ENCODE measurements at places on chromosomes 6 and 20.

DNA sequence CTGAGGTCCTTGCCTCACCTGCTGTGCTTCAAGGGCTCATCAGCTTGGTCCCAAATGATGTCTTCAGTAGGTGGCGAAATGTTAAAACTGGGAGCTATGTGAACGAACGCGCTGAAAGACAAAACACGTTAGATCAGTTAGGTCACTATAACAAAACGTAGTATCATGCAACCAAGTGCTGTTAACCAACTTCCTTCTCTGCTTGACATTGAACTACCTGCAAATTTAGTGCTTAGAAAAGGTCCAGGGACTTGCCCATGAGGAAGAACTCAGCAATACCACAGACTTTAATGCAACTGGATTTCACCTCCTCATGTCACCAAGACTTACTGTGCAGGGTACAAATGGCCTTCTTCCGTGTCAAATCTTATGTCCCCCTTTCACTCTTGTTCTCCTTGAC is 24.8 kb downstream of the BACH2 start:
- no peak for DNase-seq

DNA sequence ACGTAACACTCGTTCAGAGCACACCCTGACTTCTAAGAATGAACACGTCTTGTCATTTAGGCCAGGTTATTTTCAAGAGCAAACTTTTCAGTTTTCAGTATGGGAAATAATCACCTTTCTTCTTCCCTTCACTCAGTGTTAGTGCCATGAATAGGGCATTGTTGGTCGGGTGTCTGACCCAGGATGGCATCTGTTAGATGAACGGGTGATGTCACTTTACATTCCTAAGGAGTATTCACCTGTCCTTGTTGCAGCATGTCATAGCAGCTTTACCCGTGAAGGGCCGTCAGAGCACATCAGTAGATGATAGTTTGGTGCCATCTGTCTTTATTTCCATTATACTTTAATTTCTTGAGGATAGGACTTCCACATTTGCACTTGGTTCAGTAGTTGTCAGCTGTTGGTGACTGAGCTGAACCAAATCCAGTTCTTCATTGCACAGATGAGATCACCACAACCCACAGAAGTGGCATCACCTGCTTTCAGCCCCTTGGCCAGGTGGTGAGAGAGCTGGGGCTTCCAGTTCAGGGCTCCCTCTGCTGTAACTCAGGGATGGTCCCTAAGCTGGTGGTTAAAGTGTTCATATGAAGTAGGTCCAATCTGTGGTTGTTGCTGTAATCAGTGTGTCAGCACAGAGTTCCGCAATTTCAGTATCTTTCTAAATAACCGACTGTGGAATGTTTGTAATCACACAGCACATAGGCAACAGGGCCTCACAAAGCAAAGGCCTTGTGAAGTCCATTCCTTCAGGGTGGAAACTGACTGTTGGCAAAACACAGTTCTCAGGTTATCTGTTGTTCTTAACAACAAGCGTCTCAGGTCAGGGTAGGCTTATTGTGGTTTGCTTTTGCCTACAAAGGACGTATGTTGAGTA is 68.2 kb downstream of the FAM120B start:
- no peak for DNase-seq

- no peak for DNase-seq
Measured at GRCh38 chr20:36097337-36098151, 57.0 kb upstream of the EPB41L1 start.

DNA sequence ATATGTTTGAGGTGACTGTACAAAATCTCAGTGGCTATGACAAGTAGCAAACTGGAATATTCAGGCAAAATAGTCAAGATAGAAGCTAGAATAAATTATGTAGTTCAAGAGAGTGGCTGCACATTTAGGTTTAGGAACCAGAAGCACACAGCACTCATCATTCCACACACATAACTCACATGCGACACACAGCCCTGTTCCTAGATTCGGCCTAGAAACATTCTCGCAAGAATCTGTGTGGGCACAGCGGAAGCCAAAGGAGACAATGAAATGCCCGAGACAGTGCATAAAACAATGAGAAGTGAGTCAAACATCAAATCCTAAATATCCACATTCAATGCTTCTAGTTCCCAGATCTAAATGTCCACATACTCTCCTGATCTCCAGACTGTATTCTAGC is 9.5 kb upstream of the SUPT3H start:
- DNase-seq: no peak

GRCh38 chr6:1285556-1285955 is 26.3 kb upstream of the FOXQ1 start:
- DNase-seq: no peak

- peak; percentile 72 for DNase-seq
Measured at GRCh38 chr6:62217866-62218265, 68.2 kb downstream of the KHDRBS2 start.

- DNase-seq: no peak
Measured at GRCh38 chr6:139433631-139434419, 59.4 kb upstream of the CITED2 start.

GRCh38 chr6:51269876-51270275 is 451.2 kb downstream of the TFAP2B start:
- DNase-seq: no peak

- DNase-seq: no peak
Measured at GRCh38 chr6:33610067-33610466, 11.1 kb upstream of the ITPR3 start.

DNA sequence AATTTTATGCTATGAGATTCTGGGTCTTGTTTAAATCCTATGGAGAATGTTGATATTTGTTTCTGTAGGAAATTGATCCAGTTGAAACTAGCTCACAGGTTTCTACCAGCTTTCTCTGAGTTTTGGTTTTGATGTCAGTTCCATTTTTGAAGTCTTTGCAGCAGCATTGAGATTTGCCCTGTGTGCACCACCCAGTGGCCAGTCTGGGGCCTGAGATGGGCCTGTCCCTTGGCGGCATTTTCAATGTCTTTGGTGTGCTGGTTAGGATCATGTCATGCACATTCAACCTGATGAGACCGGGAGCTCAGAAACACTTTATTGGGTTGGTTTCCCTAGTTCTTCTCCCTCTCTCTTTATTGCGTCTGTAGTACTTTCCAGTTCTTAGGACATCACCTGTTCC is 395.2 kb upstream of the MAP3K7 start:
- DNase-seq: no peak

DNA sequence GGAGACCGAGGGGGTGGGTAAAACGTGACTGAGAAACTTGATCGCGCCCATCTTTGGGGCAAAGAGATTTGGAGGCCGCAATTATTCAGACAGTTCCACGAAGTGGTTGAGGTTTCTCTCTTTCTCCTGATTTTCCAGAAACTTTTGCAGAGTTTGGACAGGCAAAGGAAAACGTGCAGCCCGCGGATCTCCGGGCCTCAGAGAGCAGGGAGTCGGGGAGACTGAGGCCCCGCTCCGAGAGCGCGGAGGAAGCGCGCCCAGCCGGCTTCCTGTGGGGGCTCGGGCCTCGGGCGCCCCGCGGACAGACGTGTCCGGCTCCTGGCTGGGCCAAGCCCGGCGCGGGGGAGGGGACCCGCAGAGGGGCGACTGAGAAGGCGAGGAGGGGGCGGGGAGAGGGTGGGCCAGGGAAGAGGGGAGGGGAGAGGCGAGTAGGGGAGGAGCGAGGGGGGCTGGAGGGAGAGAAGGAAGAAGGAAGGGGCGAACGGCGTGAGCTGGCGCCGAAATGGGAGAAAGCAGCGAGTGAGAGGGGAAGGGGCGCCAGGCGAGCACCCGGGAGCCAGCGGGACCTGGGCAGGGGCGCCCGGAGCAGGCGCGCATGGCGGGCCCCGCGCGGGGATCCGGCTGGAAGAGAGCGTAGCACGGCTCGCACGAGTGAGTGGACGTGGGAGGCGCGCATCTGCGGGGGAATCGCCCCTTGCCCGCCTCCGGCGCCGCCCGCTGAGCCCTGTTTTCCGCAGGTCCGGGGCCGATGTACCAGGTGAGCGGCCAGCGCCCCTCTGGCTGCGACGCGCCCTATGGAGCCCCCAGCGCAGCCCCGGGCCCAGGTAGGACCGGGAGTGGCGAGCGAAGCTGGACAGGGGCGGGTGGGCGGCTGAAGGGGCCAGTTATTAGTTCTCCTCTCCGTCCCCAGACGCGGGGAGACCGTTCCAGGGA is at the start of gene MDFI:
MDFI (plus strand) TSS at position 467 of the 933 bp plus-strand sequence; CDS start at position 749, 282 bp downstream.
- no peak for DNase-seq

DNA sequence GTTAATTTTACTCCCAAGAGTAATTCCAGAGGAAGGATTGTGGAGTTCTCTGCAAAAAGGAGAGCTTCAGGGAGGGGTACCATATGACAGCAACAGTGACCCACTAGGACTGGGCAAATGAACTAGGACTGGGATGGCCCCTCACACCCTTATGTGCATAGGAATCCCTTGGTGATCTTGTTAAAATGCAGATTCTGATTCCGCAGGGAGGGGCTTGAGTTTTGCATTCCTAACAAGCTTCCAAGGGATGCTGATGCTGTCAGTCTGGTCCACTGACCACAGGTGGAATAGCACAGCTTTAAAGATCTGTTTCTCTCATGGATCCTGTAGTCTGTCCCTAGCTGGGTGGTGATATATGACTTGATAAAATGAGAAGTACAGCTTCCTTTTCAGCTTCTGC is 6.3 kb upstream of the FOXA2 start:
- no peak for DNase-seq

DNA sequence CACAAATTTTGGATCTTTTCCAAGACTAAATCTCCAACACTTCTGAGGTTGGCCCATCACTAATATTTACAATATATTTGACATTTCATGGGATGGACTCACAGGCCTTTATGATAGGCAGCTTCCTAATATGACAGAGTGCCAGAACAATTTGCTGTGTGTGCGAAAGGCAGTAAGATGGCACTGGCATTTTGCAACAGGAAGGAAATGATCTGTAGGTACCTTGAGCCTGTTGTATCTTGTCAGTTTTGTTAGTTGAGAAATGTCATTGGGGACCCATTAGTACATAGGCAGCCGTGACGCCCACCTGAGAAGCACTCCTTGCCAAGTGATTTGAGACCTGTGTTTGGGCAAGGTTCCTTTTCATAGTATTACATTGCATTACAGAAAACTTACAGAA is 153.4 kb upstream of the HEY2 start:
- DNase-seq: no peak

GRCh38 chr20:63117151-63117550 is 98.8 kb downstream of the YTHDF1 start:
- no peak for DNase-seq

GRCh38 chr6:100257793-100258395 is 206.8 kb downstream of the SIM1 start:
- DNase-seq: no peak

DNA sequence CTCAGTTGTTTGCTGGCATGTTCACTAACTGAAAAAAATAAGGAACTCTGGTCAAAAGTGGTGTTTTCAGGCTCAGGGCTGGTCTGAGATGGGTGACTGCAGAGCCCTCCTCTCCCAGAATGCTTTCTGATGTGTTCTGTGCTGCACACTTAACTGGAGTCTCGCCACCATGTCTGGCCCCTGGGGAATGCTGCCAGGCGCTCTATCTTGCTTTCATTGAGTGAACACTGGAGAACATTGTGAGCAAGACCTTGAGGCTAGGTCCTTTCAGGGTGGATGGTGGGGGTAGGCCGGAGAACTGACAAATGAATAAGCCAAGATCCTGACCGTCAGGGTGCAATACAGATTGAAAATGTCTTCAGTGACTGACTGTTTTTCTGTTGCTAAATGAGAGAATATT is 19.5 kb downstream of the PANK2 start:
- peak; percentile 63 for DNase-seq

DNA sequence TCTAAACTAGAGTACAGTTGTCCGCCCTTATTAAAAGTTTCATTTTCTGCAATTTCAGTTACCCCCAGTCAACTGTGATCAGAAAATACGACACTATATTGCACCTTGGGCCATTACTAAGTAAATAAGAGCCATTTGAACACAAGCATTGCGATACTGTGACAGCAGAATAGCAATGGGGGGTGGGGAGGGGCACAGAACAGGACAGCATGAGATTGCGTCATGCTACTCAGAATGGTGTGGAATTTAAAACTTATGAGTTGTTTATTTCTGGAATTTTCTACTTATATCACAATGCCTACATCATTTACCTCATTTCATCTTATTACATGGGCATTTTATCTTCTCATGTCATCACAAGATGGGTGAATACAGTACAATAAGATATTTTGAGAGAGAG is 166.3 kb downstream of the MANEA start:
- no peak for DNase-seq

DNA sequence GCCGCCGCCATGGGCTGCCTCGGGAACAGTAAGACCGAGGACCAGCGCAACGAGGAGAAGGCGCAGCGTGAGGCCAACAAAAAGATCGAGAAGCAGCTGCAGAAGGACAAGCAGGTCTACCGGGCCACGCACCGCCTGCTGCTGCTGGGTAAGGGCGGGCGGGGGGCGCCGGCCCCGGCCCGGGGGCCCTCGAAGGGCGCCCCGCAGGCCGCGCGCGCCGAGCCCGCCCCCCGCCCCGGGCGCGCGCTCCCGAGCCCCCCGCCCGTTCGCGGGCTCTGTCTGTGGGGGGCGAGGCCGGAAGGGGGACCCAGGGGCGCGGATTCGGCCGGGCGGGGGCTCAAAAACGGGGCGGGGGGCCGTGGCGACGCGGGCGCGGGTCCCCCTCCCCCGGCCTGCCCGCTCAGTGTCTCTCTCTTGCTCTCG is 39.2 kb downstream of the GNAS start:
- peak; percentile 45 for DNase-seq

DNA sequence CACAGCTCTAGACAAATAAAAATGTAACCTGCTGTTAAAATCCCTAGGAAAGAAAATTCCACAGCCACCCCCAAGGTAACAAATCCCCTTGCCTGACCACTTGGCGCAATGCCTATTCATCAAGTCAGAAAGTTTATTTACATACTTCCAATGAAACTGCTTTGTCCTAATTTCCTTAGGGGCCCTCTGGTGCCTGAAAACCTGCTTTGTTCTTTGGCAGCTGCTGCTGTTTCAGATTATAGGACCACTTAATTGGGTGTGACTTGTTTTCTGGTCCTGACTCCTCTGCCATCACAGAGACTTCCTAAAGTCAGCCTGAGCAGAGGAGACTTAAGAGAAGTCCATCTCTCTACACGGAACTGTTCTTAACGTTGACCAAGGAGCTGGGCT is 323.6 kb downstream of the UBE3D start:
- DNase-seq: no peak

- DNase-seq: no peak
Measured at GRCh38 chr20:56786503-56786902, 157.4 kb downstream of the TFAP2C start.

DNA sequence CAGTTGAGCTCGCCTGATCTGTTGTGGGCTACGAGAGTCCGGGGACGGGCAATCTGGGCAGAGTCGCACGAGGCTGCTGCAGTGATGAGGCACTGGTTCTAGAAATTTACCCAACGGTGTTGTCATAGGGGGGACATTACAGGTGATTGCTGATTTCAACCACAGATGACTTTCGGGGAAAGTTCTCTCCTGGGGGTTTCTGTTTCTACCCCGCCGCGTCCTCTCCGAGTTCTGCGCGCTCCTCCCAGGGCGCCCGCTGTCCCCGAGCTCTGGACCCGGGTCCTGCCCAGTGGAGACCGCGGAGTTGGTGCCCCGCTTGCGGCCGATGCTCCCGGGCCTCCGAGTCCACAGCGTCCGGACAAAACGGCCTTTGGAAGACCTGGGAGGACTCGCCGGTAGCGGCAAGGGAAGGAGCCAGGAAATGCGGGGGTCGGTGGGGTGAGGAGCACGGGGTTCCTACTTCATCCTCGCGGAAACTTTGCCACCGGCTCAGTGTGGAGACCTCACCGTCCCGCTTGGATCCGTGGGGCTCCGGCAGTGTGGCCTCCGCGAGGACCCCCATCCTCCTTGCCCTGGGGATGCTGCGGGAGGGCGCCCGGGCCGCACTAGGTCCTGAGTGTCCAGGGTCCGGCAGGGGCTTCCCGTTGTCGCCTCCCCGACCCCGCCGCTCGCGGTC is 12.3 kb upstream of the RAET1L start:
- DNase-seq: no peak

- peak; percentile 62 for DNase-seq
Measured at GRCh38 chr20:10131732-10132345, 86.8 kb upstream of the SNAP25 start.
